ENCODE measurements at places on chromosomes 1 and 21.

GRCh38 chr1:159881622-159882526 is 18.1 kb downstream of the CFAP45 start:
- peak; percentile 23 for DNase-seq

- DNase-seq = no peak
Observed at GRCh38 chr1:39173119-39173994, 31.1 kb upstream of the MACF1 start.

DNA sequence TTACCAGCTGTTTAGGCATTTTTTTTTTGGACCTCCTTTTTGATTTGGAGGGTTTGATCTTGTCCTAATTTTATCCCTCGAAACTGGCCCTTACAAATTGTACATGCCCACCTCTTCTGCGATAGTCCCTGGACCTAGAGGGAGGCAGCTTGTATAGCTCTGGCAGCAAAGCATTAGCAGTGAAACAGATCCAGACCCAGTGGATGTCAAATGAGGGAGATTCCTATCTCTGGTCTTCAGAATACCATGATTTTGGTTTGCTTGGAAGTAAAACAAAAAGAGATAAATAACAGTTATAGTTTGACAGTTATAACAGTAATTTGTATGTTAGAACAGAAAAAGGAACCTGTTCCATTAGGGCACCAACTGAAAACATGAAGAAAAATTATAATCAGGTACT is 123.6 kb downstream of the MIS18A start:
- no peak for DNase-seq

GRCh38 chr1:12566484-12567287 is 51.3 kb downstream of the DHRS3 start:
- DNase-seq = no peak

- DNase-seq = no peak
Observed at GRCh38 chr21:31974454-31974985, 101.7 kb downstream of the HUNK start.

- no peak for DNase-seq
Observed at GRCh38 chr1:151858030-151858746, 4.7 kb upstream of the THEM5 start.

GRCh38 chr1:6030547-6031261 is 15.0 kb upstream of the KCNAB2 start:
- no peak for DNase-seq

DNA sequence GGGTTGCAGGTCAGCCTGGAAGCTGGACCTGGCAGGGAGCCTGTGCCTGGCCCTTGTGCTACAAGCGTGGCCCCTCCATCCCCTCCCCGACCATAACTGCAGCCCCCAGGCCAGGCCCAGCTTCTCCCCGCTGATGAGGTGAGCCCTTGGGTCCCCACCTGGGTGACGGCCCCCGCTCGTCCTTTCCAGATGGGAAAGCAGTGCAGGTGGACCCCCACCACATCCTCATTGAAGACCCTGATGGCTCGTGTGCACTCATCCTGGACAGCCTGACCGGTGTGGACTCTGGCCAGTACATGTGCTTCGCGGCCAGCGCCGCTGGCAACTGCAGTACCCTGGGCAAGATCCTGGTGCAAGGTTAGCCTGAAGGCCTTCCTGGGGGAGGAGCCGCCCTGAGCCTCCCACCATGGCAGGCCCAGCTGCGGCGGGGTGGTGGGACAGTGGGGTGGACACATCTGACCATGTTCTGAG is 56.9 kb downstream of the TRIM11 start:
- no peak for DNase-seq

- DNase-seq = no peak
Observed at GRCh38 chr1:72837781-72838180, 555.4 kb upstream of the NEGR1 start.

- DNase-seq = no peak
Observed at GRCh38 chr1:212104586-212105325, 69.2 kb downstream of the DTL start.

GRCh38 chr21:32134441-32135130 is 144.3 kb downstream of the MIS18A start:
- DNase-seq = no peak

GRCh38 chr1:93078203-93078602 is 880 bp upstream of the MTF2 start:
- DNase-seq = no peak

GRCh38 chr1:155013632-155014031 is 11.0 kb downstream of the ZBTB7B start:
- DNase-seq = no peak

DNA sequence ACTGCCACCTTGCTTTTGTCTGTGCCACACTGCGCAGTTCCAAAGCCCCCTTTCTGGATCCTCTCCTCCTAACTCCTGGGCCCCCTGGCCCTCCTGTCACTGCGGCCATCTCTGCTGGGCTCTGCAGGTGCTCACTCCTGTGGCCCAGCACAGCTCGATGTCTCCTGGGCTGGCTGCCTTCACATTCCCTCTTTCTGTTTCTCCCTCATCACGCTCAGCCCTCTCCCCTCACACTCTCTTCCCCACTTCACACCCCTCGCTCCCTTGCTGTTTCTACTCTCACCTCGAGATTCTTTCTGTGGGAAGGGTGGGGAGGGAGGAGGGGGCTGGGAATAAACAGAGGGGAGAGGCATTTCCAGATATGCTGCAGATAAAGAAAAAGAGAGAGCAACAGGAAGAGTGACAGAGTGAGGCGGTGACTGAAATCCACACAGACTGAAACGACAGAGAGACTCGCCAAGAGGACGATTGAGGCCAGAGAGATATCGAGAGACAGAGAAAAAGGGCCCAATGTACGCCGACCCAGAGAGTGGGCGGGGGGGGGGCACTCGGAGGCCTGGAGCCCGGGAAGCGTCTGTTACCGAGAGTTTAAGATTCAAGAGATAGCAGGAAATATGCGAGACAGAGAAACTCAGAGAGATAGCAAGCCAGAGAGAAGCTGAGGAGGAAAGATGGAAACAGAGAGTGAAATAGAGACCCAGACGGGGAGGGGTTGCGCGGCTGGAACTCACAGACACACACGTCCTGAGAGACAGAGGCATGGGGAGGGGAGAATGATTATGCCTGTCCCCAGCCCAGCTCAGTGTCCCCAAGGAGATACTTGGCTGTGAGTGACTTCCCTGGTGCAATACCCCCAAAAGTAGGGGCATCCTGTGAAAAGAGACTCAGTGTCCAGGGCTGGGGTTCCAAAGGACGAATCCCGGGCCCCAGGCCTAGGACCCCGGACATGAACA is 666 bp downstream of the CSF3R start:
- no peak for DNase-seq

DNA sequence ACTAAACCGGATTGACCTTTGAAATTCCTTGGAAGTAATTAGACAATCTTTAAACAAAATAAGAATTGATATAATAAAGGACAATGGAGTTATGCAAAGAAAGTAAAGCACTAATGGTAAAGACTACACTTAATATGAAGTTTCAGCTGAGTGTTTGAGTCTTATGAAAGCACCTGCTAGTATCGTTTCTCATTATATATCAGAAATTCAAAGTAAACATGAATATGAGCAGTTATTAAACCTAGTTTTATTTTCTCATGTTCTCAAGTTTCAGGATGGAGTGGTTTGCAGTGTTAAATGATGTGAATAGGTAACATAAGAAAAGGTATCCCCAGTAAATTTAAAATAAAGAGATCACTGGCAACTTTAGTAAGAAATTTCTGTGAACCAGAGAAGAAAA is 188.6 kb downstream of the ZP4 start:
- DNase-seq = no peak

DNA sequence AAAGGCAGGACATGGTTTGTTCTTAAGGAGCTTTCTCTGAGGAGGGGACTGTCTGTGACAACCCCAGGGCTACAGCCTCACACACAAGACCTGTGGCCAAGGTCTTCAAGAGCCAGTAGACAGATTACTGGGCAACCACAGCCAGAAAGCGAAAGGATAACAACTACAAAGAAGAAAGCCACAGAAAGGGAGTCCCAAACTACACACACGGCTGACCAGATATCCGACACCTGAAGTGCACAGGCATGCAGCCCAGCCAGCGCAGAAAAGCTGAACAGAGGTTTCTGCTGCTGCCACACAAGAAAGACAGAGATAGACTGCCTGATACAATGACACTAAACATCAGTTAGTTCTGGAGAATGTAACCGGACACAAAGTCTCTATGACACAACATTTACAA is 21.4 kb upstream of the NADK start:
- no peak for DNase-seq

- DNase-seq = no peak
Observed at GRCh38 chr1:244326757-244327156, 125.0 kb downstream of the ADSS2 start.

DNA sequence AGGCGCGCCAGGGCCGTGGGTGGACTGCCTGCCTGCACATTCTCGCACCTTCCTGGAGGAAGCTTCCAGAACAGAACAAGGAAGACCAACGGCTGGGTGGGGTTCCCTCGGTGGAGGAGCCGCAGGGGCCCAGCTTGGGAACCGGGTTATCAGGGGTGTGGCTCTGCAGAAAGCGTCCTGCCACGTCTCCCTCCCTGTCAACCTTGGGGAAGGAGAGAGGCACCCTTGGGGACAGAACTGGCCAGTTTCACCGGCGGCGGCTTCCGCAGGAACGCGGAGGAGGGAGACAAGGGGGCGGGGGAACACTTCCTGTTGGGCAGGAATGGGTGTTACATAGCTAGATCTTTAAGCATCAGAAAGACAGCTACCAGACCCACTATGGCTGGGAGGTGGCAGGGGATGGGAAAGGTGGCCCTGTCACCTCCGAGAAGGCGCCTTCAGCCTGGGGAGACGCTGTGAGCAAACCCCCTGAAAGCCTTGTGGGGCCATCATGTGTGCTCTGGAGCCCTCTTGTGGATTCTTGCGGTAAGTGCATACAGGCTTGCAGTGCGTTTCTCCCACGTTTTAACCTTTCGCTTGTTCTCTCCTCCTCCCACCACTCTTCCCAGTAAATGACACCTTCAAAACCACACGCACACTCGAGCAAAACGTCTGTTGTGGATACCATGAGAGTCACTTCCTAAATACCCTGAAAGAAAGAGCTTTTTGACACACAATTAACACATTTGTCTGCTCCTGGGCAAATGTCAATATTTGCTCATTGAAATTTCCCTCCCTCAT is 3.8 kb upstream of the PLEKHA6 start:
- peak; percentile 59 for DNase-seq

DNA sequence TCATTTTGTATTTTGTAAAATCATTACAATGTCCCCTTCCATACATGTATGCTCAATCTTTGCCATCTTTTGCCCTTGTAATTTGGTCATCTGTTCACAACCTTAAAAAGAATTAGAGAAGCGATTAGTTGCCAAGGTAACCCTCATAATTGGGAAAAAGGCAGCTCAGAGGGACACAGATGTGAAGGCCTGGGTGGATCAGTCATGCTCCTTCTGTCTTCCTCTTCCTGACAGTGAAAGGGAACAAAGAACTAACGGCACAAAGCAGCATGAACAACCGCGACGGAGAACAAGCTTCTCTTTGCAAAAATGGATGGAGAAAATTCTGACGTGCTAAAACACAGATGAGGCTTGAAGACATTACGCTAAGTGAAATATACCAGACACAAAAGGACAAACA is 78.7 kb upstream of the COG2 start:
- no peak for DNase-seq

DNA sequence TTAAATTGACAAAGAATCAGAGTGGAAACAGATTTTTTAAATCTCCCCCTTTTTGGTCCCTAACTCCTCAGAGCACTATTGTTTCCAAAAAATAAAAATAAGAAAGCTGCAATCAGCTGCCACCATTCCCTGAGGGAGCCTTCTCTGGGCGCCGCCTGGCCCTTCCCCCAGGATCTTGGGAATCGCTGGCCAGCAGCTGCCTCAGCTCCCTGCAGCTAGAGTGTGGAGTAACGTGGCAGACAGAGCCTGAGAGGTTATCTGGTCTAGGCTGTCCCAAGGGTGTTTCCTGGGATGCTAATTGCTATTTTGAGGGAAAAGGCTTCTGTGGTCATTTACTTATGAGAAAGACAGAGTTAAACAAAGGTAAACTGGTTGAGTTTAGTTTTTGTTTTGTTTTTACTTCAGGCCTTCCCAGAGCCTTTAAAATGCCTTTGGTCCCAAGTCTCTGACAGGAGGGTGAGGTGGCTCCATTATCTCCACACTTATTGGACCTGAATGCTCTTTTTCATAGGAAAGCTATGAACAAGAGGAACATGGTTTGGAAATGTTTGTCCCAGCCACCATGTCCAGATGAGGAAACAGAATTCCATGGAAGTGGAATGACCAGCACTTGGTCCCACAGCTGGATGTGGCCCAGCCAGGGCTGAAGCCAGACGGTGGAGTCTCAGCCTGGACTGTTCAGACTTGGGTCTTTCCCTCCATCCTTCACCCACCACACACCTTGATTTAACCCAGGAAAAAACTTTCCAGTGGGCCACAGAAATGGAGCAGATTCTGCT is 14.1 kb upstream of the KIAA1614 start:
- no peak for DNase-seq

DNA sequence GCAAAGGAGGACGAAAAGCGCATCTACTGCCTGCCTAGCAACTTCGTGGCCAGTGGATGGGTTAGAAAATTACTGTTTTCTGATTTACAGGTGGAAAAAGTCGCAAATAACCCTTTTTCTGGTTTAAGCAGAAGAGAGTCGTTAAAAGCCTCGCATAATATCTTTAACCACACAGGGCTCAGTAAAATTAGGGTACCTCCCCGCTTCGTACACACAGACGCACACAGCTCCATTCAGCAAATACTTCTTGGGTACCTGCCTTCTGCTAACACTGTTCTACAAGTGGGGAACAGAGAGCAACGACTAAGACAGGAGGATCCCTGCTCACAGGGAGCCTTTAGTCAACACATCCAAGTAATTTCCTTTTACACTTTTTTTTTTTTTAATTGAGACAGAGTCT is 704 bp downstream of the ALG6 start:
- DNase-seq = no peak

DNA sequence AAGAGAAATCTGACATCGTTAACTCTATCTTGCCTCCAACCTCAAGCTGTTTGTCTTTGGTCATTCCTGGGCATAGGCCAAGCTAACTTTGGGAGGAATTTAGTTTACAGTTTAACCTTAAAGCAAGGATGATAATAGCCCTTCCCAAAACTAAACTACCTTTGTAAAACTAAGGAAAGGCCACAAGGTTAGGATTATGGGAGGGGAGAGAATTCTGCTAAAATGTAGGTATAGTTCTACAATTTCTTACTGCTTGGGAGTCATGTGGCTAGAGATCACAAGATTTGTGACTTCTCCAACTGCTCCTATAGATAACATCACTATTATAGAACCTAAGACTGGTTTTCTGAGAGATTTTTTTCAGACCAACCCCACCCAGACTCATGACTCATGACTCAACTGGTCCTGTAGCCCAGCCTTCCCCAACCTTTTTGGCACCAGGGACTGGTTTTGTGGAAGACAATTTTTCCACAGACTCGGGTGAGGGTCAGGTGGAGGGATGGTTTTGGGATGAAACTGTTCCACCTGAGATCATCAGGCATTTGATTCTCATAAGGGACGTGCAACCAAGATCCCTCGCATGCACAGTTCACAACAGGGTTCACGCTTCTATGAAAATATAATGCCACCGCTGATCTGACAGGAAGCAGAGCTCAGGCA is 70.7 kb upstream of the MUTYH start:
- no peak for DNase-seq

Data from stimulated activated CD4-positive, alpha-beta T cell treated with anti-CD3 and anti-CD28 coated beads, Interleukin-4, amount 100 ng/mL, for 4 hours (primary cell).